ENCODE measurements at places on chromosomes 5 and 9.

- no peak for DNase-seq
Observed at GRCh38 chr5:886036-886435, 6.6 kb downstream of the BRD9 start.

DNA sequence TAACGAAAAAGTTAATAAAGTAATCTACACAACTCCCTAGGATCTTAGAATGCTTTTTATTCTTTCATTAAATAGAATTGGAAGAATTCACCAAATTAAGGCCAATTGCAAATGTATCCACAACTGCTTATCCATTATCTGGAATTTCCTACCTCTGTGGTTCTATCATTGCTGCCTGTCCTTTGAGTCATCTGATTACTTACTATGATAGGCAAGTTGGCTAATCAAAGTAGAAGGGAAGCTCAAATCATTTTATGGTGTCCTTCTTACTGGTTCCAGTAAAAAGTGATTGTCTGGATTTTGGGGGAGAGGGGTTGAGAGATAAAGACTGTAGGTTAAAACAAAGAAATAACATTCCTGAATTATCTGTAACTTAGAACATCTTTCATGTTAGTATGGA, 161.4 kb upstream of the GNA14 start:
- DNase-seq: no peak

- DNase-seq: no peak
Observed at GRCh38 chr9:24624481-24624880, 78.8 kb upstream of the IZUMO3 start.

DNA sequence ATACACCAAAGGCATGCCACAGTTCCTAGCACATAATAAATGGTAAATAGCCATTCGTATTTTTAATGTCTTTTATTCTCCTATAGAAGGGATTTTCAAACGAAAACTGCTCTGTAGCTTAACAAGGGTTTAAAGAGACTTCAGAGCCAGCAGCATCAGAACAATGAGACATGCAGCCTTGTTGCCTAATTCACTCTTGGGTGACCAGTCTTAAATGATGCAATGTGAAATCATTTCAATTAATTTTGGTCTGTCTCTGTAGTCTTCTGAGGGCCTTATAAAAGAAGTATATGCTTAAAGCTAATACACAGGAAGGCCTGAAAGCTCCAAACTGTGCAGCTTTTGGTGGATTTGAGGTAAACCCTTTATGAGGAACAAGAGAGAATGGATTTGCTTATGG, 888.8 kb upstream of the WWC1 start:
- no peak for DNase-seq

DNA sequence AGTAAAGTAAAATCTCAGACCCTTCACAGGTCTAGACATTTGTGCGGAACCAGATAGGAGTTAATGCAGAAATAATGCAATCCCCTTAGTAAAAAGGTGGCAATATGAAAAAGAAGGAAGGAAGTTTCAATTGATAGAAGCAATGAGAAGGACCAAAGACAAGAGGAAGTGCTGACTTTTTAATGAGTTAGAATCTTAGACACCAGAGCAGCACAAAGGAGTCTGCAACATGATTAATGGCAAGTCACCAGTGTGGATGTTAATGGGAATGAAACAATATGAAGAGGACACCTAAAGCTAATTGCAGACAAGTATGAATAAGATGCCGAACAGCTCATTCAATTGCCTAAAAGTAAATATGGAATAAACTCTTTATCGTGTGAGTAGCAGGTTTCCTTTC, 50.9 kb downstream of the MEGF9 start:
- no peak for DNase-seq

GRCh38 chr5:8700671-8701070, 831.7 kb downstream of the MTRR start:
- DNase-seq: no peak

Measured in CD4-positive, alpha-beta T cell treated with Interleukin-10 for 1 hour (primary cell).